ENCODE measurements at places on chromosomes 6 and 20.

DNA sequence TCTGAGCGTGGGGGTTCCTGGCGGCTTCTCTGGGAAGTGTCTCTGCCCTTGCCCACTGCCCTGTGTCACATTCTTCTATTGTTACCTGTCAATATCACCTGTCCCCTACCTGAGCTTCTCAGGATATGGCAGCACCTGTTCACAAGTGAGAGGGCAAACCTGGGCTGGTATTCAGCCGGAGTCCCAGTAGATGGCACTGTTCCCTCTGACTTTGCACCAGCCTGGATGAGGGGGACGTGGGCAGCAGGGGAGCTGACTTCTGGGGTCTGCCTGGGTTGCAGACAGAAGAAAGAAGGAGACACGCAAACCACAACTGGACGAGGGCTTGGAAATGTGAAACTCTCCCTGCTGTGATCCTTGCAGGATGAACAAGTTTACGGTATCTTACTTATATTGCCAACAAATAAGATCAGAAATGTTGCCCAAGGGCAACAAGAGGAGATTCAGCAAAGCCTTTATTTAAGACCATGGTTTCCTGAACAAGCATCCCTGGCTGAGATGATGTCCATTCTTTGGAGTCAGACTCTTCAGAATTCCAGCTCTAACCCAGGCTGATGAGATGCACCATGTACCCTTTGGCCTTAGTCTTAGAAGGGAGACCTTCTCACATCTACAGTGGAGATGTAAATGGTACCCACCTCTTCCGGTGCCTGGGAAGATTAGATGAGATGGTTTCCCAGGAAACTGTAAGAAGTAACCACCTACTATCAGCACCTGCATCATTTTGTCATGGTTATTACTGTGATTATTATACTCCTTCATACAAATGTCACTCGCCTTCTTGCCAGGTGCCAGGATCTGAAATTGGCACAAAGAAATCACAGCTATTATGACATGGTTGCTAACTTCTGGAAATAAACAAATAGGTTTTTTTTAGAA is 400.0 kb upstream of the CDH4 start:
- no peak for DNase-seq

DNA sequence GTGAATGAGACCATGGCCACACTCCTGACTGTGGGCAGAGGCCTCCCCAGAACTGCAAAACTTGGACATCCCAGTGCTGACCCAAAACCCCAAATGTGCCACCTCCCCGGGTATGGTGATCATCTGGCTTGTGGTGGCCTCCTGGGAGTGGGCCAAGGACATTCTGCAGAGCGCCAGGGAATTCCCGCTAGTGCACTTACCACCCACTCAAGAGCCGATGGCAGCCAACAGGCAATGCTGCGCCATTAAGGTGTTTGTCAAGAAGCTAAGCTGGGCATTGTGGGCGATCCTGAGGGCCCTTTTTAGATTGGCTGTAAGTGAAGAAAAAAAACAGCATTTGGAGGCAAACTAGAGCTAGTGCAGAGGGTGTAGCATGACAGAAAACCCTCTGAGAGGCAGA is 9.4 kb downstream of the MMP24 start:
- no peak for DNase-seq

DNA sequence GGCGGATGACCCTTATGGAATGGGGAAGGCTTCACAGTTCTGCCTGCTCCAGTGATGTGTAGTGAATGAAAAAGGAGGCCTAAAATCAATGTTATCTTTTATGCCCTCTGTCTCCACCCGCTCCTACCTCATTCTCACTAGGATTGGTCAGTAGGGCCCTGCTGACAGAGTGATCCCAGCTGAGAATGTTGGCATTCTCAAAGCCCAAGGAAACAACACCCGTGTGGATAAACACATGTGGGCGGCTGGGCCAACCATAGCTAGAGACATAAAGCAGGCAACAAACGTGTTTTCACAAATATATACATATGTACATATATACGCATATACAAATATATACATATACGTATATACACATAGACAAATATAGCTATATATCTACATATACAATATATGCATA is 4.5 kb downstream of the RIPK1 start:
- no peak for DNase-seq

GRCh38 chr6:141097471-141097870 is 1035.3 kb upstream of the GJE1 start:
- no peak for DNase-seq

GRCh38 chr6:31328355-31328960 is 28.5 kb downstream of the HLA-B start:
- DNase-seq, result no peak

DNA sequence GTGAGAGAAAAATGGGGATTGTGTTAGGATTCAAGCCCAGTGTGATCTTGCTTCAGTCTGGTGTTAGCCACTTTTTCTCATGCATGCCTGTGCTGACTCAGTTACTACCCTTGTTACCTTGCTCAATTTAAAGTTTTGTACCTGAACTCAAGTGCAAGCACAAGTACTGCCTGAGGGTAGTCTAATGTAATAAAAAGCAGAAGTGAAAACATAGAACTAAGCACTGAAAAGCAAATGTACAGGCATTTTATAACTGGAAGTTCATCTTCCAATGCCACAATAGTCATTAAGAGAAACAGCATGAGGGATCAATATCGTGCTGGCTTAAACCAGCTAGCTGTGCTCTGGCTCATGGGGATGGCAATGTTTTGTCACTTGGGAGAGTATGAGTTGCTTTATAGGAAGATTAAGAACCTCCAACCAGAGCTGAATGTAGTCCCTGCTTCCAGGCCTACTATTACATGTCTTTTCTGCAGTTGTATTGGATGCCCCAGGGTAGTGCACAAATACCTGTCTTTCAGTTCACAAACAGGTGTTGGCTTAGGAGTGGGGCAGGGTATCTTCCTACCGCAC is 48.7 kb downstream of the SLC35F1 start:
- no peak for DNase-seq

- DNase-seq, result no peak
Observed at GRCh38 chr20:21505161-21505809, 8.6 kb downstream of the NKX2-2 start.

DNA sequence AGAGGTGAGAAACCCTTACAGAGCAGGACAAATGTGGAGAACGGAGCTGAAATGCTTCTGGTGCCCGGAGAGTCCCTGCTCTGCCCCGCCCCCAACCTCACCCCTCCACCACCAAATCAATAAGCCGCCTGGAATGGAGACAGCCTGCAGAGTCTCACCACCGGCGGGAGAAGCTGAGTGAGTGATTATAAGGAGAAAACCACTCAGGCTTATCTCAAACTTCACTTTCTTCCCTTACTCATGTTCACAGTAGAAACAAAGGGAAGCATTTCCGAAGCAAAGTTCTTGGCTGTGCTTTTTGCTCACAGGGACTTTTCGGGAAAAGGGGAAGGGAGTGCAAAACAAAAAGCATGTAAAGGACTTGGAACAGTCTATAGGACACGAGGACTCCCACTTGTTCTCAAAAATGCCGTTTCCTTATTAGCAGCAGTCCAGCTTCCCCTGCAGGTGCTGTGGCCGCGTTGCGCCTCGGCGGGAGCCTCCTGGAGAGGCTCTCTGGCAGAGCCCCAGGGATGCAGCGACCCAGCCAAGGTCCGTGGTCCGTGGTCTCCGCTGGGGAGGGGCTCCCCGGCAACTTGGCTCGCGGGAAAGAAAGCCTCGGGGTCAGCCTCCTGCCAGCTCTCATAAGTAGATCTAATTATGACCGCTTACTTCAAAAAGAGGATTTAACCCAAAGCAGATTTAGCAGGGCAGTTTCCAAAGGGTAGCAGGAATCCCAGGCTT is 64.8 kb upstream of the TMEM30A start:
- DNase-seq, result no peak

- no peak for DNase-seq
Observed at GRCh38 chr6:70838907-70839285, 118.0 kb downstream of the B3GAT2 start.

DNA sequence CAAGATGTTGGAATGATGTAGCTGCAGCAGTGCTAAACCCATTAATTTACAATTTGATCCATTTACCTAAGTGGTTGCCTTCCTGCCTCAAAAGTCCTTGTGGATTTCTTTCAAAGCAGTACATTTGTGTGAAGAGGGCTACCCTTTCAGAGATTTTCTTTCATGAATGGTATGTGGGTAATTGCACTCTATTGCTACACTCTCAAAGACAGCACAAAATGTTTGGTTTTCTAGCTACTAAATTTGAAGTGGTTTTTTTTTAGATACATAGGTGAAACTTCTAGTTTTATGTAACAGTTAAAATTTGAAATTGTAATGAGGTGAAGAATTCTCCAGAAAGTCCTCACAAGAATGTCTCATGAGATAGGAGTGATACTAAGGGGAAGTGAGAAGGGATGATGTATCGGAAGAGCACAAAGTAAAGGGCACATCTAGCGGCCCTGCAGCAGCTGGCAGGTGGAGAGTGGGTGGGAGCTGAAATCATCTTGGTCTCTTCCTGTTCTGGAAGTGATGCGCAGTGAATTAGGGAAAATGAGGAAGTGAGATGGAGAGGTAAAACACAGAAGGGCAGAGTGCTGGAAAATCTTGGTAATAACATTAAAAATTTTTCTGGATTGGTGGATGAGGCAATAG is 236.8 kb upstream of the MAN1A1 start:
- DNase-seq, result no peak

DNA sequence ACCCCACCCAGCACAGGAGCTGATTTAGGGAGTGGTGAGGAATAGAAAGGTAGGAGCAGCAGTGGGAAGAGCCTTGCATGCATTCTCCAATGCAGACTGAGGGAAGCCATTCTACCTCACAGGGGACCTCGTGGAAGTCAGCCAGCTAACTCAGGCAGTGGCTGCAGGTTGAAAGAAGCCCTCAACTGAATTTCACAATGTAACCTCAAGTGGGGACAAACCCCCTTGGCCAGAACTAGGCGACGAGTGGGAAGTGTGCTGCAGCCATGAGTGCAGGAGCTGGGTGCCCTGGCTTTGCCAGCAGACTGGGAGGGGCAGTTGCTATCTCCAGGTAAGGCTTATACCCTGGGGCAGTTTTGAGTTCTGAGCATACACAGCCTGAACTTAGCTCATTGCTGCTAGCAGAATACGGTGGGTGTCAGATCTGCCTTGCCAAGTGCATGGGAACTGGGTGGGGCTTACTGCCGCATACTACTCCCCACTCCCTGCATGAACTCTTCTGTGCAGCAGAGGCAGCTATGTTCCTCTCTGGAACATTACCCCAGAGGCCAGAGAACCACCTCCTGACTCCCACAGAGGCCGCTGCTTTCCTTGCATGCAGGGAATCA is 126.5 kb downstream of the CDK19 start:
- DNase-seq, result no peak

DNA sequence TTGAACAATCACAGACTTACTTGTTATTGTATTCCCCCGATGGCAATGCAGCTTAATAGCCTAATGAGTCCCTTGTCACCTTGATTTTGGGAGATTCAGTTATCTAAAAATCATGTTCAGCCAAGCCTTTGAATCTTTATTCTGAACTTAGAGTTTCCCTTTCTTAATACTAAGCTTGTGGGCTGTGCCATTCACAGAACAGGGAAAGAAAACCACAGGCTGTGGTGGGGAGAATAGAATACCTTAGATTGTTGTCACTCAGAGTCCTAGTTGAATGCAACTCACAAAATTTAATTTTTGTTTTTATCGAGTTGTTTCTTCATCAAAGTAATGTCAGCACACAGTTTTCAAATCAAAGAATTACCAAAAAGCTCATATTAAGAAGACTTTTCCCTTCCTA is 37.4 kb downstream of the RFPL4B start:
- no peak for DNase-seq

- no peak for DNase-seq
Observed at GRCh38 chr6:164337024-164337924, 922.8 kb downstream of the QKI start.

GRCh38 chr6:75488033-75488432 is 5.6 kb downstream of the FILIP1 start:
- DNase-seq, result no peak

- no peak for DNase-seq
Observed at GRCh38 chr6:57224769-57225515, 2.8 kb upstream of the RAB23 start.

DNA sequence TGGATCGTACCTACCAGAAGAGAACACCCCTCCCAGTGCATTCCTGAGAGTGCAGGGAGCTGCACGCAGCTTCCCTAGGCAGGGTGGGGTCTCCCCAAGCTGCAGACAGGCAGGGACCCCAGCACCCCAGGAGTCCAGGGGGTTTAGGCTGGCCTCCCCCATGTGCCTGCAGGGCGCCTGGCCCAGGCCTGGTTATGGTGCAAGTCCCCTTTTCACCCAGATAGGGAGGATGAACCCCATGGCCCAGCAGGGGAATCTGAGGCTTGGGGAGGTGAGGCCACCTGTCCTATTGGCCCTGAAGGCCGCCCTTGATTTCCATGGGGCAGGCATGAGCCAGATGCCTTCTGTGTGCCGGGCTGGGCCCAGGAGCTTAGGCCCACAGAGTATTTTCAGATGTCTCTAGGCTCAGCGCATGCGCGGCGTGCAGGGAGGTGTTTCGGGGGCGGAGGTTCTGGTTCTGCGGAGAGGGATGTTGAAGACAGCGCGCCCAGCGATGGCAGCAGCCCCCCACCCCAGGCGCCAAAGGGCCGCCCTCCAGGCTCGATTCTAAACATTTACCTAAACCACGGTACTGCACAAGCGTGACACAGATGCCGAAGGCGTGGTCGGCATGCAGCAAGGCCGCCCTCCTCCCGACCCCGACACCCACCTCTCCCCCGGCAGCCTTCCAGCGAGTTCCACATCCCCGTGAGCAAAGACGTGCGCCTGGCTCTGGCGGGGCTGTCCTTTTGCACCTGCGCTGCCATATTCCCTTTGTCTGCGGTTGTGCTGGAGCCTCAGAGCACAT is 29.4 kb downstream of the COL20A1 start:
- DNase-seq, result no peak

- no peak for DNase-seq
Observed at GRCh38 chr6:63188828-63189227, 22.4 kb upstream of the FKBP1C start.

GRCh38 chr6:40717411-40718057 is 130.4 kb upstream of the LRFN2 start:
- DNase-seq, result no peak

DNA sequence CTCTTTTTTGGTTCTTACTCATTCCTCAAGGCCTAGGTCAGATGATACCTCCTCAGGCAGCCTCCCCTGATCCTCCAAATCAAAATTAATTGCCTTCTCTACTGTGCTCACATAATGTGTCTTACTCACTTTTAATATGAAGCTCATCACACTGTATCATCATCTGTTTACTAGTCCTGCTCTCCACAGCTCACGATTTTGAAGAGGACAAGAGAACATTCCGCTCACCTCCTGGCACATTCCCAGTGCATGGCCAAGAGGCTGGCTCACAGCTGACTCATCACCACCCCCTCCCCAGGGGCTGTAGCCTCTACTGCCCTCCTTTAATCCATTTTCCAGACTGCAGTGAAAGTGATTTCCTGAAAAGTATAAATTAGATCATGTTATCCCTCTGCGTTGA is 133.1 kb downstream of the ALDH8A1 start:
- DNase-seq, result no peak

- no peak for DNase-seq
Observed at GRCh38 chr20:62656919-62657588, 14.8 kb downstream of the SLCO4A1 start.

DNA sequence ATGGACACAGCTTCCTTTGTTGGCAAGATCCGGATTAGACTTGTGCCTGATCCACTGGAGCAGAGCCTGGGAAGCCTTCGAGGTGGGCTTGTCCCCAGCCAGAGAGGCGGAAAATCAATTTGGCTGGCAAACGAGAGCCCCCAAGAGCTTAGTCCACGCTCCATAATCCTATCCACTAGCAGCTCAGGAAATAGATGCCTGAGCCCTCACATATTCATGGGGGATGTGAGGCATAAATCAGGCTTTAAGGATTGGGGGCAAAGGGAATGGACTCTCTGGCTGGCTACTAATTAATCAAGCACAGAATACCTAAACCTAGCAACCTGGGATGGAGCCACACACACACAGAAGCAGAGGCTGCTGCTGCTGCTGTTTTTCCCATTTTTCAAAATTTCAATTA is 137.9 kb downstream of the PKHD1 start:
- DNase-seq, result no peak

Data from kidney epithelial cell (primary cell).